ENCODE measurements at places on chromosomes 16 and 17.

DNA sequence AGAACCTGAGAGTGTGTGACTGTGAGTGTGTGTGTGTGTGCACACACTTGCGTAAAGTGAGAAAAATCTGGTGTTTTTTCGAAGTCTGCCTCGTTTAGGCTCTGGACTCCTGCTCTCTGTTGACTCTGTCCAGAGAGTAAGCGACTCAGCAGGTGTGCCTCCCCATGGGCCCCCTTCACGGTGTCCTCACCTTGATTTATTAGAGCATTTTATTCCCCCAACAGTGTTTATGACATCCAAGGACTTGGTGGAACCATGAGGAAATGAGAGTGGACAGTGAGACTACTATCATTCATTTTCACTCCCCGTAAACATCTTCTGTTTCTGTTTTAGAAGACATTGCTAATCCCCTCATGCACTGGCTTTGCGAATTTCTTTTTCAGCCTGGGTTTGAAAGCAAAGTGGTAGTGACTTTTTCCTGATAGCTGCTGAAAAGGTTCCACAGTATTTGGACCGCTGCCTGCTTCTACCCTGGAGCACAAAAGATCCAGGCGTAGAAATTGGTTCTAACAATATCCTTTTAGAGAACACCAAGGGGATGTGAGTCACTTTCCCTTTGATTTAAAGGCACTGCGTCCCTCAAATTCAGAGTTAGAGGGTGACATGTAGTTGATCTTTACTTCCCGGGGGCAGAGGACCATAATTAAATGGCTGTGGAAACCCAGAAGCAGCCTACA, 218.2 kb downstream of the WWOX start:
- no peak for DNase-seq

DNA sequence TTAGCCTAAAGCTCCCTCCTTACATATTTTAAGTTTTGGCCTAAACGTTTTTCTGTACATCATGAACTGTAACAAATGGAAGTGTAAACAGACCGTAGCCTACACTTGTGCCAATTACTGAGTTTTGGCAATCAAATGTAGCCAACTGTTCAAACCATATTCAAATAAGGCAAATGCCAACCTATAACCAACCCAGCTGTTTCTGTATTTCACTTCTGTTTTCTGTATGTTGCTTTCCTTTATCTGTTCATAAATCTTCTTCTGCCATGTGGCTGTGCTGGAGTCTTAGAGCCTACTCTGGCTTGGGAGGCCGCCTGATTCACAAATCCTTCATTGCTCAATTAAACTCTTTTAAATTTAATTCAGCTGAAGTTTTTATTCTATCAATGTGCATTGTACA, 6.9 kb upstream of the C16orf78 start:
- no peak for DNase-seq

GRCh38 chr17:28347261-28347891, 10.0 kb downstream of the POLDIP2 start:
- no peak for DNase-seq

DNA sequence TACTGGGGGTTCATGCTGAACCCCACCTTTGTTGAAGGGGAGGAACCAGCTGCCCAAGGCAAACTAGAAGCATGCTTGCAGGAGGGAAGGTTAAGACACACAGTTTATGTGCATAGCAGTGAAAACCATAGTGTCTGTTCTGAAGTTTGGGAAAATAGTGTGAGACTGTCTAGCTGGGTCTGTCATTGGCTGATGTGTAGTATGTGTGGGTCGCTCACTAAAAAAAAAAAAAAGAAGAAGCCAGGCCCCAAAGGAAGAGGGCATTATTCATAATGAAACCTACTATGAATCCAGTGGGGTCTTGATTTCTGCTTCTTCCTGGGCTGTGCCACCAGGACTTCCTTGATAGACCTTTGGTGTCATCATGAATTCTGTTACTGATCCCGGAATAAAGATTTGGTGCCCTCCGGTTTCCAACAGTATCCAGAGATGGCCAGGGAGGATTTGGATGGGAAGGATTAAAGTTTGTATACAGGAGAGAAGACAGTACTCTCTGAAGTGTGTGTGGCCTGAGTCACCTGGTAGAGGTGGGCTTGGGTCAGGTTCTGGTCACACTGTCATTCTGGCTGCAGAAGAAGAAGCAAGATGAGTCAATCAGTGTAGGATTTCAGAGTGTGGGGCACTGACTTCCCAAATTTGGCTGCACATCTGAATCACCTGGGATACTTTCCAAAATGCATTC, 220.3 kb downstream of the PRKCA start:
- DNase-seq = no peak

DNA sequence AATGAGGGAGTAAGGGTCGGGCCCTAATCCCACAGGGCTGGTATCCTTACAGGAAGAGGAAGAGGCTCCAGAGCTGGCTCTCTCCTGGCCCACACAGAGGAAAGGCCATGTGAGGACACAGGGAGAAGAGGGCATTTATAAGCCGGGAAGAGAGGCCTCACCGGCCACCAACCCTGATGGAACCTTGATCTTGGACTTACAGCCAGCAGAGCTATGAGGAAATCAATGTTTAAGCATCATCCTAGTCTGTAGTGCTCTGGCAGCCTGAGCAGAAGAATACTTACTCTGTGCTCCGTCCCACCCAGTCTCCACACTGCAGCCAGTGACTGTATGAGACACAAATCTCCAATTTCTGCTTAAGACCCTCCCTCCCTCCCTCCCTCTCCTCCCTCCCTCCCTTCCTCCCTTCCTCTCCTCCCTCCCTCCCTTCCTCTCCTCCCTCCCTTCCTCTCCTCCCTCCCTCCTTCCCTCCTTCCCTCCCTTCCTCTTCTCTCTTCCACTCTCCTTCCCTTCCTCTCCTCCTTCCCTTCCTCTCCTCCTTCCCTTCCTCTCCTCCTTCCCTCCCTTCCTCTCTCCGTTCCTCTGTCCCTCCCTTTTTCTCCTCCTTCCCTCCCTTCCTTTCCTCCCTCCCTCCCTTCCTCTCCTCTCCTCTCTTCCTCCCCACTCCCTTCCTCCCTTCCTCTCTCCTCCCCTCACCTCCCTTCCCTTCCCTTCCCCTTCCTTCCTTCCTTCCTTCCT, 8.9 kb upstream of the TMEM220 start:
- DNase-seq = no peak

DNA sequence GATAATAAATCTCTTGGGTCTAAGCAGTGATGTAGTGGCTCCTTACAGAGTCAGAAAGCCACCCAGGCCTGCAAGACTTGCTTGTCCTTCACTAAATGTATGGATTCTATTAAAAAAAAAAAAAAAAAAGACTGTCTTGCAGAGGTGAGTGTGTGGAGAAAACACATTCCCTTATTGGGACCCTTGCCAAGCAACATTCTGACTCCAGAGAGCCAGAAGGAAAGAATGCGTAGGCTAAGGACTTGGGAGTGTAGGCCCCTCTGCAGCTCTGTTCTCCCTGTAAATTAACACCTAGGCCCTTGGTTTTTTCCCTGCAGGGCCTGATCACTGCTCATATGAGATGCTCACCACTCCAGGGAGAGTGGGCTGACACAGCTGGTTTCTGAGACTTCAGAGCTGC, 17.8 kb downstream of the SCPEP1 start:
- no peak for DNase-seq

DNA sequence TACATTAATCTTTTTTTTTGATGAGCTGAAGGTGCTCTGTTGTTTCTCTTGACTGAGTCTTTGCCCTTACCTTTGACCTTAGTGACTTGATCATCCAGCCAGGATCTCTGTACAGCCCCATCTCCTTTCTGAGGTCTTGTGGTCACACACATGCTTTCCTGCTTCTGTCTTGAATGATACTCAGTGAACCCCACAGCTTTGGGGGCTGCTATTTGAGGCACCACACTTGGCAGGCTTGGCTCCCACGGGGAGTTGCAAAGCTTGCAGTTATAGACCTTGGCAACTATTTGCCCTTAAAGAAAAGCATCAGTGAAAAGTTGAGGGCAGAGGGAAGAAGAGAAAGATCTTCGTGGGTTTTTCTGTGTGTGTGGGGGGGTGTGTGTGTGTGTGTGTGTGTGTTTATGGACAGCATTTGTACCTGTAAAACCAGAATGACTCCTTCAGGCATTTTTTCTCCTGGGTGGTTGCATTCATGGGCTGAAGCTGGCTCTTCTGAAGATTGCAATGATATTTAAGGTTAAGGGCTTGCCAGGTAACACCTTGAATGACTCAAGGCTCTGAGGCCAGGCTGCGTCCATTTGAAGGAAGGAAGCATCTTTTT, 101.6 kb downstream of the MSI2 start:
- DNase-seq = no peak

DNA sequence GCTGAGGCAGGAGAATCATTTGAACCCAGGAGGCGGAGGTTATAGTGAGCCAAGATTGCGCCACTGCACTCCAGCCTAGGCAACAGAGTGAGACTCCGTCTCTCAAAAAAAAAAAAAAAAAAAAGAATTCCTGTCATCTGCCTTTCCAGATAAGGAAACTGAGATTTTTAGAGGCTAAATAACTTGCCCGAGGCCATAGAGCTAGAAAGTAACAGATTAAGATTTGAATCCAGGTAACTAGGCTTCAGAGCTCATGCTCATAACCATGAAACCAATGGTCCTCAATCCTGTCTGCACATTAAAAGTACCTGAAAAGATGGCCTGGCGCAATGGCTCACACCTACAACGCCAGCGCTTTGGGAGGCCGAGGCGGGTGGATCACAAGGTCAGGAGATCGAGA, 9.5 kb downstream of the NCBP3 start:
- no peak for DNase-seq

DNA sequence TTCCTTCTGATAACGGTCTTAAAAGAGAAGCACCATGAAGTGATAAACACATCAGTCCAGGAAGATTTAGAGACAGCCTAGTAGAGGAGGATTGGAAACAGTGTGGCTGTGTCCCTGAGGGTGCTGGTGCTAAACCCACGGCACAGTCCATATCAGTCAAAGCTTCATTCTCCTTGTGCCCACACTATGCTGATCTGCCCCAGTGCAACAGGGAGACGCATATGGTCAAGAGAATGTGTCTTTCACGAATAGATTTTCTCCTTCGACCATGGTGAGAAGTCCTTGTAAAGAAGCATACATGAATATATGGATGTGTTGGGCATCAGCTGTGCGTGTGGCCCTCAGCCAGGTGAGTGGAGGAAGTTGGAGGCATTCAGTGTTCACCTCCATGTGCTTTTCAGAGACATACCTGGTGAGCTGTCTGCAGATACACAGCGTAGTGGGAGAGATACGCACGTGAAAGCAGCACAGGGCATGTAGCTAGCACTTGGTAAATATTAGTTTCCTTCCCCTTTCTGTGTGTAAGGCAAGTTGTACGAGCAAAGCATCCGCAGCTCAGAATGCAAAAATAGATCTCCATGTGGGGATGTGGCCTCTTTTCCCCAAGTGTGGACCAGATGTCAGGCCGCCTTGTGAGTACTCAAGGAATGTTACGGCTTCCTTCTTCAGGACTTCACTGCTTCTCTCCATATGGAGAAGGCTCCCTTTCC, 29.4 kb downstream of the HLF start:
- peak; percentile 65 for DNase-seq

Measured in KG1 (cell line).